ENCODE measurements at places on chromosomes 16 and 17. TPM values are rescaled to one million over a fixed set of nuclear protein-coding genes. Genes with fewer than 3 reads are reported as not detected.

- no peak for DNase-seq
Observed at GRCh38 chr17:29892201-29892600, 37.8 kb downstream of the SSH2 start.

DNA sequence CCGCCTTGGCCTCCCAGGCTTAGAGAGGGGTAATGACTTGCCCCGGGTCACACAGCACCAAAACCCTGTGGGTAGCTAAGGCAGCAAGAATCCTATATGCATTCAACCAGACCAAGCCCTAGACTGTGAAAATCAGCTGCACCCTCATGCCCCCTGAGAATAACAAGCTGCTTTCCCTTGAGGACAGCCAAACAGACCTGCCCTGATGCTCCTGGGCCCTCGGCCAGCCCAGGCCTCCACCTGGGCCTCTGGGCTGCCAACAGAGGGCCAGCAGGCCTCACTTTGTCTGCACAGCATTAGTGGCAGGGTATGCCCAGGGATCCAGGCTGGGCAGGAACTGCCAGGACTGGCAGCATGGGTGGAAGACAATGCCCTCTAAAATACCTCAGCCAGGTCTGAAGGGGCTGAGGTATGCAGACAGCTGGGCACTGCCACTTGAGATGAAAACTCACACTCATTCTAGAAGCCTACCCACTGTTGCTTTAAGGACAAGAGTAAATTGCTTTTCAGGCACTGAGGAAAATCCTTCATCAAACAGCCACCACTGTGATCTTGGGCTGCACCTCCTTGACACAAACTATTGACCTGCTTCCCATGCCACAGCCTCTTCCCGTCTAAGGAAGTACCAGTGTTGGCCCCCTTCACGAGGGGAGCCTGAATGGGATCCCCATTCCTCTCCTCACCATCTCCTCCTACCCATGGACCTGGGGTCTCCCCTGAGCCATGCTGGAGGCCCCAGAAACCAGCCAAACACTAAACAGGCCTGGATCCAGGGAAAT, 8.8 kb downstream of the ST3GAL2 start:
- no peak for DNase-seq

- no peak for DNase-seq
Observed at GRCh38 chr17:30426292-30426691, 47.6 kb downstream of the CPD start.

GRCh38 chr17:11081342-11081741, 159.7 kb upstream of the SHISA6 start:
- DNase-seq, result no peak

Gene GCGR
- polyA plus RNA-seq, result not detected

DNA sequence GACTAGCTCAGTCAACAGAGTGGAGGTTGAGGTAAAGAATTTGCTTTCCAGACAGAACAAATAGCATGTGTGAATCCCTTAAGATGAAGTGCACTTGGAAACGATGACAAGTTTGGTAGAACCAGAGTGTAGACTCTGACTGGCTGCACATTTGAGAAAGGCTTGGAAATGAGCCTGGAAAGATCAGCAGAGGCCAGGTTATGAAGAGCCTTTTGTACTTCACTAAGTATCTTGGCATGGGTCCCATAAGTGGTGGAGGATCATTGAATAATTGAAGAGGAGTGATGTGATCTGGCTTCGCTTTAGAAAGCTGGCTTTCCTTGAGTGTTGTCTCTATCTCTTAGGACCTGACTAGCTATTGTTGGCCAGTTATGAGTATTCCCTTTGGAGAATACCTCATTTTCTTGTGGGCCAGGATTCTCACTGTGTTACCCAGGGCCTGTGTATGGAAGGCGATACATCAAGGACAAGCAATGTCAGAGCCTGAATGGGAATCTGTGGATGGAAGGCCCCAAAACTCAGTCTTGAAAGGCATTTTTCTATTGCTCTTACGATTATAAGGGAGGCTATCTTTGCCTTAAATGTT, 329.8 kb downstream of the UTP18 start:
- peak; percentile 91 for DNase-seq

Measured in muscle of back (tissue), 13 donors.